Astrocyte (in vitro differentiated cells and primary cell): ENCODE measurements at places on chromosomes 1 and 21. TPM values are rescaled to one million over a fixed set of nuclear protein-coding genes. Genes with fewer than 3 reads are reported as not detected.

- DNase-seq: no peak
These were observed 311.0 kb downstream of the KCNH1 start for GRCh38 chr1:210822932-210823331.

DNA sequence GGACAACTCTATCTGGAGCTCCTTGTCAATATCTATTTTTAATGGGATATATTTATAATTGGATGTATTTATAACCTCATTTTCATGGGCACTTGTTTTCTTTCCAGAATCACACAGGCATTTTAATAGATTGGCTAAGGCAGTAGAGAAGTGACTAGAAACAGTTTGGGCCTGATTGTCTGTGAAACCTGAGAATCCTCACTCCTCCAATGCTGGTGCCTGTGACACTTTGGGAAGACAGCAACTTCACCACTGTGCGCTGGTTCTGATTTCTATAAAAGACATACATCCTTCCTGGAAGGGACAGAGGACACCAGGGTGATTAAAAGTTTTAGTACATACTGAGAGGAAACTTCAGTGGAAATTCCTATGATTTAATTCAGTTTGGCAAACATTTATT is 39.6 kb upstream of the RXRG start:
- no peak for DNase-seq

- DNase-seq: no peak
These were observed 14.1 kb downstream of the PIK3C2B start for GRCh38 chr1:204480515-204480914.

GRCh38 chr21:43953021-43953420 is 59.1 kb upstream of the TRAPPC10 start:
- DNase-seq: no peak

- DNase-seq: no peak
These were observed 51.0 kb downstream of the SMYD2 start for GRCh38 chr1:214331827-214332423.

- DNase-seq: no peak
These were observed 165.9 kb downstream of the ACTL8 start for GRCh38 chr1:17920881-17921640.

GRCh38 chr1:198187973-198188588 is 31.3 kb downstream of the NEK7 start:
- DNase-seq: no peak

GRCh38 chr1:109802901-109803561 is 39.3 kb upstream of the EPS8L3 start:
- DNase-seq: no peak

DNA sequence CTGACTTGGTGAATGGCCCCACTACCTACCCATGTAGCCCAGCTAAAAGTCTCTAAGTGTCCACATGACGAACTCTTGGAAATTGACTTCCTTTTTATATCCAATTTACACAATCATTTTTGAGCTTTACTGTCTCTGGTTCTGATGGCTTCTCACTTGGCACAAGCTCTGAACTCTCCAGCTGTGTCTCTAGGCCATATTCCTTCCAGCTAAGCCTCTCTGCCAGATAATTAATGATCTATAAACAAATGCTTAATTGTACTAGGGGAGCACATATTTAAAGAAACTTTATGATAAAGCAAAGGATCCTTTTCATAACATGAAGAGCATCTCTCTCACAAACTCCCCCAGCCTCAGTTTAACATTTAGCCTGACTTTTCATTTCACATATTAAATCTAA is 16.3 kb upstream of the BEND5 start:
- no peak for DNase-seq

DNA sequence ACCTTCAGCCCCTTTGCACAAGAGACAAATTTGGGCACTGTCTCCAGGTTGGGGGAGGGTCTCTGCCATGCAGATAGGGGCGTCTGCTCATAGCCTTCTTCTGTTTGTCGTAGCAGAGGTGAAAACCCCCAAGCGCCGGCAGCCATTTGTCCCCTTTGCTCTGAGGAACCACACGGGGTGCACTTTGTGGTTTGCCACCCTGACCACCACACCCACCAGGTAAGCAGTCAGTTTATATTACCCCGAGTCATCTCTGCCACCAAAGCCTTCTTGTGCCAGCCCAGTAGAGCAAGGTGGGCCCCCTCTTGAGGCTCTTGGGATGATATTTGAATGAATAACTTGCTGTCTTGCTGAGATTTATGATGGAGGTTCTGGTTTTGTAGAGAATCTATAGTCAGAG is 111.8 kb downstream of the VPS13D start:
- no peak for DNase-seq

DNA sequence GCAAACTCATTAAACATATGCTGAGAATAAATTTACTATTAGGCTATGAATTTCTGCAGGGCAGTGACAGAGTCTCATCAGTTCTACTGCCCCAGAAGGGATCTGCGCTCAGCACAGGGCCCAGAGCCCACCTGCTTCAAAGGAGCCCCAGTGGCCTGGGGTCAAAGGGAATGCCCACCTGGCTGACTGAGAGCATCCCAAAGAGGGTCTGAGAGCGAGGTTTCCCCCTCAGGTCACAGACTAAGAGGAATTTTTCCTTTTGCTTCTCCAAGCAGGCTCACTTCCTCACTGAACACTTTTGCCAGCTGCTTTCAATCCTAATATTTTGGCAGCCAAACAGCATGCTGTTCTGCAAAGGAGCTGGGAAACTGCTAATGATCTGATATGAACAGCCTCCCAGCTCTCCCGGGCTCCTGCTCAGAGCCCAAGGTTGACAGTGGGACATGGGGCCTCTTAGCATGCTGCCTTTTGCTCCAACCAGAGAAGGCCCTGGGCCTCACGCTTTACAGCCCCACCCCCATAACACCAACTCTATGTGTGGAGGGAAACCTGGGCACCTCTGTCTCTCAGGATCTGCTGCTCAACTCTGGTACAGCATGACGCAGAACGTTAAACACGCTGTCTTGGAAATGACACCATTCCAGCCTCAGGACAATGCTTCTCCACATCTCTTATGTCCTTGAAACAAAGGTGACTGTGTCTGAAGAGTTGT is 70.7 kb upstream of the SYT6 start:
- no peak for DNase-seq

GRCh38 chr1:213773975-213774374 is 213.8 kb upstream of the PROX1 start:
- no peak for DNase-seq

- no peak for DNase-seq
These were observed 10.6 kb upstream of the KIFAP3 start for GRCh38 chr1:170085091-170085490.

DNA sequence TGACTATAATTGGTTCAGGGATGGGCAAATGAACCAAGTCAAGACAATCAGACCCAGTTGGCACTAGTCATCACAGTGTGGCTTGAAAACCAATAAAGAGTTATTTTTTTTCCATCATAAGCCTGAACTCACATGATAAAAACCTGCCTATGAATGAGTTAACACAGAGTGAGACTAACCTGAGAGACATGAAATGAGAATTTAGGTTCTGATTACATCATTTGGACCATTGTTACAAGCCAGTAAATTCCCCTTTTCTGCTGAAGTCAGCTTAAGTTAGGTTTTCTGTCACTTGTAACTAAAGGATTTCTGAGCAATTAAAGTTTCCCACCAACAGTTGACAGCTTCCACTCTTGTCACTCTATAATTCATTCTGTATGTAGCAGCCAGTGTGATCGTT is 9.6 kb upstream of the RSBN1 start:
- DNase-seq: no peak

DNA sequence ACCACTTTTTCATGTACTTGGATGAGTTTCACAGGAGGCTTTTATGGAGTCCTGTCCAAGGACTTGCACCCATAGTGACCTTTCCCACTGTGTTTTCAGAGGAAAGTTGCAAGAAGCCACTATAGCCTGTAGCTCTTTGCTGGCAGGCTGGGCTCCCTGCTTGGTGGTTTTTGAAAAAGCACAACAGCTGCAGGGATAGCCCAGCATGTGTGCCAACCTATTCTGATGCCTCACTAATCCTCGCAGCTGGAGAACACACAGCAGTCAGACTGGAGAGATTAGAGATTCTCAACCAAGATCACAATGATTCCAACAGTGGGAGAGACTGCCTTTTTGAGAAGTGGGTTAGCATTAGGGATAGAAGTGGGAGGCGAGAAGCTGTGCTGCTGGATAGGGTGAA is 24.1 kb upstream of the ARHGEF11 start:
- DNase-seq: no peak

DNA sequence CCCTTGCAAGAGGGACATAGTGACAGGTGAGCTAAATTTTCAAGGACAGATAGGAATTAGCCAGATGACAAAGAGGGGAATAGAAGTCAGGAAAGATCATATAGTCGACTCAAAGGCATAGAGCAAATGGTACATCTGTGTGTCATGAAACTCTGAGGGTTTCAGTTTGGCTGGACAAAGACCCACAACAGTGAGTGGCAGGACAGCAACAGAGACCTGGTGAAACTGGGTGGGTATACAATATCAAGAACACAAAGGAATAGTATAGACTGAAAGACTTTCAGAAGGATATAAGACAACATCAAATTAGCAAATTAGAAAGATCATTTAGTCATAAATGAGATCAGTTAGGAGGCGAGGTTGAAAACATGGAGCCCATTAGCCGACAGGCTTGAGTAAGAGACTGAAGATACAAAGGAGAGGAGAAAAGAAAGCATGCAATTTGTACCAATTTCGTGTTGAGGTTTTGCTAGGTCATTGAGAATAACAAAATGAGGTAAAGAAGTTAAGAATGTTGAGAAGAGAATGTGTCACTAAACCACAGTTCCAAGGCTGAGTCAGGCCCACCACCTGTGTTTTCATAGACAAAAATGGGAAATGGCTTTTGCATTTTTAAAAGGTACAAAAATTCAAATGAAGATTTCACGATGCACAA is 213.8 kb downstream of the HHIPL2 start:
- DNase-seq: peak; percentile 83

Gene KLF18
- not detected in 2 replicates for total RNA-seq

Gene DENND2C
- total RNA-seq: 2.8 and 3.2 TPM in 2 replicates

Gene TMEM200B
- total RNA-seq: 3.6 and 4.7 TPM in 2 replicates

Gene C8B
- total RNA-seq: not detected in 2 replicates

Gene DNMT3L
- total RNA-seq: not detected in 2 replicates

Gene C2CD4D
- 0.16 and 0.22 TPM in 2 replicates for total RNA-seq

Gene AMPD2
- 155 and 156 TPM in 2 replicates for total RNA-seq
